ENCODE measurements at places on chromosomes 5 and 9.

DNA sequence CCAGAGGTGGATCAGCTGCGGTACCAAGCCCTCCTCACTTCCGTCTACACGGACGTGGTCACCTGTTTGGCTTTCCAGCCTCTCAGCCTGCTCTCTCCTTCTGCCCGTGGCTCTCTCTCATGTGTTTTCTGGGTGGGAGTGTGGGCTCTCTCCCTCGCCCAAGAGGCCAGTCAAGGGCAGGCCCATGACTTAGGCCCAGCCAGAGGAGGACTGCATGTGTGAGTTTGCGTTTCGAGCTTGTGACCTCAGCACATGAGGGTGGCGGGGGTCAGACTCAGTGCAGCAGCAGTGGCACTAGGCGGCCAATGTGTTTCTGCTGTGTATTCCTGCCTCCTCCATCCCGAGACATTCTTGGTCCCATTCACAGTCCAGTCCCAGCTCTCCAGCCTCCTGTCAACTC is 82.5 kb upstream of the SMIM23 start:
- H3K36me3 ChIP-seq = no peaks in the 10 kb centered on the region
- no peak for DNase-seq
- no peak overlapping the region for H3K4me3 ChIP-seq
- H3K27me3 ChIP-seq = peaks cover 4% of the 10 kb centered on the region
- no peaks in the 10 kb centered on the region for H3K4me1 ChIP-seq

- 0 out of 2 replicates have a peak, but pooled peaks cover 6% of the 10 kb centered on the region for H3K4me1 ChIP-seq
- DNase-seq = no peak
- no peak overlapping the region for H3K27ac ChIP-seq
- no peak overlapping the region for H3K4me3 ChIP-seq
- no peaks in the 10 kb centered on the region for H3K36me3 ChIP-seq
Measured at GRCh38 chr5:132269635-132270334, 12.3 kb downstream of the PDLIM4 start.

DNA sequence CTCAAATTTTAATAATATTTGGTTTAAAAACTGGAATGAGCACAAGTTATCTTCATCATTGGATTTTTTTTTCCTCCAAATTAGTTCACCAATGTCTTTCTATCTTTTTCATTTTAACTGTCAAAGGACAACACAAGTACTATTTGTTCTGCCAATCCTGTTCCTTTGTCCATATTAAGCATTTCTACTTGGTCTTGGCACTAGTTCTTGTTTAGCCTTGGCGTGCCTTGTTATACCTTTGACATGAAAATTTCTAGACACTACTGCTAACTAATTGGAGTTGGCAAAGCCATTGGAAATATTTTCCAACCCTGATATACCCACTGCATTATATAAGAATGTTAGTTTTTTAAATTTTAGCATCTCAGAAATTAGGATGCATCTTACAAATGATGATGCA is 3.8 kb downstream of the SPINK6 start:
- no peaks in the 10 kb centered on the region for H3K4me1 ChIP-seq
- no peak overlapping the region for H3K4me3 ChIP-seq
- H3K27ac ChIP-seq = no peak overlapping the region
- H3K36me3 ChIP-seq = no peaks in the 10 kb centered on the region

DNA sequence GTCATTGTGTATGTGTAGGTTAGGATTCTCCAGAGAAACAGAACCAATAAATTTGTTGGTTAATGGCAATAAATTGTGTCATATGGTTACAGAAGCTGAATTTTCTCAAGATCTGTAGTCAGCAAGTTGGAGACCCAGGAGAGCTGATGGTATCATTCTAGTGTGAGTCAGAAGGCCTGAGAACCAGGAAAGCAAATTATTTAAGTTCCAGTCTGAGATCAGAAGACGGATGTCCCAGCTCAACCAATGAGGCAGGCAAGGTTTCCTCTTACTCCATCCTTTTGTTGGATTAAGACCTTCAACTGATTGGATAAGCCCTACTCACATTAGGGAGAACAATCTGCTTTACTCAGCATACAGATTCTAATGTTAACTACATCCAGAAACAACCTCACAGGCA is 656.3 kb downstream of the ANXA1 start:
- DNase-seq = no peak
- H3K4me3 ChIP-seq = no peak overlapping the region
- H3K4me1 ChIP-seq = peaks cover 18% of the 10 kb centered on the region
- no peak overlapping the region for H3K27ac ChIP-seq
- no peaks in the 10 kb centered on the region for H3K36me3 ChIP-seq

GRCh38 chr9:130433168-130433946 is 11.4 kb upstream of the ASS1 start:
- no peak overlapping the region for H3K4me3 ChIP-seq
- H3K27ac ChIP-seq = no peak overlapping the region
- DNase-seq = no peak
- H3K27me3 ChIP-seq = no peaks in the 10 kb centered on the region

- peak; percentile 65 for DNase-seq
- no peak overlapping the region for H3K4me3 ChIP-seq
- peaks cover 18% of the 10 kb centered on the region for H3K36me3 ChIP-seq
- H3K27me3 ChIP-seq = no peaks in the 10 kb centered on the region
Measured at GRCh38 chr9:125095821-125096443, 47.4 kb downstream of the SCAI start.

DNA sequence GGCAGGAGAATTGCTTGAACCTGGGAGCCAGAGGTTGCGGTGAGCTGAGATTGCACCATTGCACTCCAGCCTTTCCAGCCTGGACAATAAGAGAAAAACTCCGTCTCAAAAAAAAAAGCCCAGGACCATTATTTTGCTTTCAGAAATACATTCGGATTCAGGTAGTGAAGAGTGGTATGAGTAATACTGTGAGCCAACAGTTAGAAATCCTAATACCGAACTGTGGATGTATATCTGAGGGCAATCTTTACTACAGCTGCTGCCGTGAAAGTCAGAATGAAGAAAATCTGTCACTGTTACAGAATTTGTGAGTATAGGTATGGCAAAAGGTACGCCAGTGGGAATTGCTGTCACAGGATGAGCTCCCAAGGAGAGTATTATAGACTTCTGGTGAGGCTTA is 3.4 kb upstream of the CDK7 start:
- no peak overlapping the region for H3K27ac ChIP-seq
- no peak for DNase-seq
- peaks cover 21% of the 10 kb centered on the region for H3K36me3 ChIP-seq
- H3K27me3 ChIP-seq = no peaks in the 10 kb centered on the region
- H3K4me3 ChIP-seq = no peak overlapping the region

- no peak overlapping the region for H3K27ac ChIP-seq
- no peak for DNase-seq
- no peaks in the 10 kb centered on the region for H3K27me3 ChIP-seq
Measured at GRCh38 chr9:7607421-7607820, 192.2 kb downstream of the DMAC1 start.

DNA sequence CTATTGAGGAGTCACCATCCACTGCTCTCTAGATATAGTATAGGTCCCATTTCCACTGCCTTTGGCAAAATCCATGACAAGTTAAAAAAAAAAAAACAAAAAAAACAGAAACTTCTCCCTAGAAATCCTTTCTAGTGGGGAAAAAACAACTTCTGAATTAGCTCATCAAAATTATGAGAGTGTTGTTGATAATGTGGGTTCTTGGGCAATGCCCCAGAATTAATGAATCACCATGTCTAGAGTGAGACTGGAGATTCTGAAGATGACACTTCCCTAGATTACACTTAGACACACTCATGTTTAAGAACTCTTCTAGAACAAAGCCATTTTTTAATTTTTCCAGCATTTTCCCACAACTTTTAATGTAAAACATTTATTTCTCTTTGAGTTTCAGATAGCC is 728.0 kb upstream of the C9orf72 start:
- H3K4me1 ChIP-seq = no peaks in the 10 kb centered on the region
- DNase-seq = no peak
- no peaks in the 10 kb centered on the region for H3K36me3 ChIP-seq
- H3K27ac ChIP-seq = no peak overlapping the region
- no peaks in the 10 kb centered on the region for H3K27me3 ChIP-seq

DNA sequence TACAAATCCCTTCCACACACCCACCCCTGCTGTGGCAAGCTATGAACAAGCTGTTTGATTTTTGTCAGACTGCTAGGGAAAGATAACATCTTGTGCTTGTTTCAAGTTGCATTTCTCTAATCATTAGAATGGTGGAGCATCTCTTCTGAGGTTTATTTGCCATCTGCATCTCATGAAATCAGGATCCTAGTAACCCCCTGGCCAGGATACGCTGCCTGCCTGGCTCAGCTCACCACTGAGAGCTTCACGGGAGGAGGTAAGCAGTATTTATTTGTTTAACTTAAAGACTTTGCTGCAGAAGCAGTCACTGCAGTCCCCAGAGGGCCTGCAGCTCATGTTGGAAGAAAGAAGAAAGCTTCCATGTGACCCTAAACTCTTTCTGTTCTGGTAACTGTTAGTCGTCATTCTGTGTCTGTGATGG is 83.3 kb upstream of the CXCL14 start:
- no peak overlapping the region for H3K4me3 ChIP-seq
- H3K27me3 ChIP-seq = peaks cover 18% of the 10 kb centered on the region
- H3K27ac ChIP-seq = no peak overlapping the region

GRCh38 chr5:112333331-112333781 is 85.7 kb downstream of the EPB41L4A start:
- H3K4me1 ChIP-seq = peaks cover 5% of the 10 kb centered on the region
- no peaks in the 10 kb centered on the region for H3K36me3 ChIP-seq
- no peak for DNase-seq
